Stimulated activated CD8-positive, alpha-beta memory T cell treated with anti-CD3 and anti-CD28 coated beads, Interleukin-7, amount 100 ng/mL, for 1 hour (primary cell): ENCODE measurements at places on chromosomes 7 and 10.
A peak's percentile ranks its signal among the peaks of the same experiment; 100 is the strongest.

GRCh38 chr7:74355091-74355490 lies 65.9 kb downstream of the CLIP2 start:
- DNase-seq = no peak

DNA sequence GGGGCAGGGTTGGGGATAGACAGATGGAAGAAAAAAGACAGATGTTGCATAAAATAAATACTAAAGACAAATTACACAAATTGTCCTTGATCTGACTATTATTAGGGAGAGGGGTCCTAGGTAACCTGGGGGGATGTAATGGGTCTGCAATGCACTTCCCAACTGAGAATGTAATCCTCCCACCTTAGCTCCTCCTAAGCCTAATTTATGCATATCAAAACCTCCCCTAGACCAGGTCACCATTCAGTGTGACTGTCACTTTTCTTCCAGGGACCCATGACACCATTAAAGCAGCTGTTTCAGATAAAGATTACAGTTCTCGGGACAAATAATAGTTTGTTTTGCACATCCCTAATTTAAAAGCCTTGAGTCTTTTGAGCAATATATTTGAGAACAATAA lies 133.9 kb upstream of the FEZF1 start:
- DNase-seq = no peak

DNA sequence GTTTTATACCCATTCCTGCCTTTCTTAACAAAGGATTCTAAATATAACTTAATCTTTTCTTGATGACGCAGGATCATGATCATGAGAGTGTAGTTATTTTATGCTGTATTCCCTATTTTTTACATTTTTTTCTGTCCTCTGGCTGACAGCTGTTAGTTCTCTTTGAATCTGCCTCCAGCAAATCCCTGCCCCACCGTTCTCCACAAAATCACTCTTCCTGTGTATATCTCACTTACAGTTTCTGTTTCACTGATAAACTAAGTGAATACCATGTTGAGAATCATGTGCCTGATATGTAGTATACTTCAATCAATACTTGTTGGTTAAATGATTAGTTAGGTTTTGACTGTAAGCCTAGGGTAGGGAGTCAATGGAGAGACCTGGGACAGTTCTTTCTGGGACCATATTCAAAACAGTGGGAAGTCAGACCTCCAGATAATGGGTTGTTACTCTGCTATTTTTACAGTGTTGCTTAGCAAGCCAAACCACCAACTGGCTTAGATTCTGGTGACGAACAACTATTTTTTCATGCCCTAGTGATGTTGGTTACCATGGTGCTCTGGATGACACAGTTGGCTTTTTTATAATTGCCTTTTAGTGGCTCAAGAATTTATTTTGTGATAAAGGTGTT lies 12.8 kb downstream of the CNNM1 start:
- DNase-seq = no peak

- no peak for DNase-seq
Measured at GRCh38 chr10:14815681-14816080, 22.2 kb downstream of the CDNF start.

GRCh38 chr7:157620616-157621015 lies 283.8 kb downstream of the DNAJB6 start:
- no peak for DNase-seq

GRCh38 chr10:87053577-87054181 lies 33.6 kb downstream of the FAM25A start:
- DNase-seq = no peak

DNA sequence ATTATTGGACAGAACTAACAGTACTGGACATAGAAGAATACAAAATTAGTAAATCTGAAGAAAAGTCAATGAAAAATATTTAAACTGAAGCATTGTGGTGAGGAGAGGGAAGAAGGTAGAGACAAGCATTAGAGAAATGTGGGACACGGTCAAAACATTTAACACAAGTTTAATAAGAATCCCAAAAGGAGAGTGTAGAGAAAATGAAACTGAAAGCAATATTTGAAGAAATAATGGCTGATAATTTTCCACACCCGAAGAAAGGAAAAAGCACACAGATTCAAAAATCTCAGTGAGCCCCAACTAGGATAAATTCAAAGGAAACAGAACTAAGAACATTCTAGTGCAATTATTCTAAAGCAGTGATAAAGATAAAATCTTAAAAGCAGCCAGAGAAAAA lies 126.4 kb upstream of the LRRTM3 start:
- DNase-seq = no peak

DNA sequence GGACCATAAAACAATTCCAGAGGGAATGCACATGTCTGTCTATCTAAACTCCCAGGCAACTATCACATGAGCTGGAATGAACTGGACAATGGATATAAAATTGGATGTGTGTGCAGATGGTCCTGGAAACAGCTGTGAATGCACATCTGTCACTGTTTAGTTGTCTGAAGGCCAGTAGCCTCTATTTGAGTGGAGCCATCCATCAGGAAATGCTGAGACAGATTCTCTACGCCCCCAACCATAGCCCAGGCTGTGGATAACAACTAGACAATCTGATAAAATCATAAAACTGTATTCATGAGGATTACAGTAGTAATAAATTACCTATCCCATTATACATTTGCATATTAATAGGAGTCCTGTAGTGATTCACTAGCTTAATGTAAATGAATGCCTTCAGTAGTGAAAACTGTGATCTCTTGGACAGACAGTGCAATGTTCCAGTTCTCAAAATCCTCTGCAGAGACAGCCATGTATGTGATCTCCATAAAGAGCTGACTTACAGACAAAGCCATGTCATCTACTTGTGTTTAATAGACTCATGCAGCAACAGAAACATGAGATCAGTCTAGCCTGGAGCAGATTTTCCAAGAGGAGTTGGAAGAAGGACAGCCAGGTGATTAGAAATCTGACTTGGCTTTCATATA lies 907.6 kb downstream of the KCNMA1 start:
- DNase-seq = no peak

DNA sequence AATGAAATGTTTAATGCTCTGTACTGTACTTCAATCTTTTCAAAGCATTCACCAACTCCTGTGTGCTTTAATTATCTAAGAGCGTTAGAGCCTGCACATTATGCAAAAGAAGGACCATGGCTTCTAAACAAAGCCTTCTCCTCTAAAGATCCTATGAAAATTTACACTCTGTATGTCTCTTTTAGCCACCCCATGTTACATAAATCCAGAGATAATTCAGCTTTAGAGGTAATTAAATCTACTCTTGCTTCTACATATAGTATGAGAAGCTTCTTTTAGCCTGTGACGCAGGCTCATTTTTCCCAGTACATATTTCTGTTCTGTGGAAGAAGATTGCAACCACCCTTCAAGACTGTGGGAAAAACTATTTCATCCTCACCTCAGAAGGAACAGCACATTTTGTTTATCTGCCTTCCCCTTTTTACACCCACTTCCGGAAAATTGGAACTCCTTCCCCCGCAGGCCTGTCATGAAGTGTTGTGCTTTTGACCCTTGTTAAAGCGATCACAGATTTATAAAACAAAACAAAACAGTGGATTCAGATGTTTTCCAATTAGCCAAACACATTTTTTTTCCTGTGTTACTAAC lies 8.1 kb upstream of the TAS2R16 start:
- DNase-seq = no peak

DNA sequence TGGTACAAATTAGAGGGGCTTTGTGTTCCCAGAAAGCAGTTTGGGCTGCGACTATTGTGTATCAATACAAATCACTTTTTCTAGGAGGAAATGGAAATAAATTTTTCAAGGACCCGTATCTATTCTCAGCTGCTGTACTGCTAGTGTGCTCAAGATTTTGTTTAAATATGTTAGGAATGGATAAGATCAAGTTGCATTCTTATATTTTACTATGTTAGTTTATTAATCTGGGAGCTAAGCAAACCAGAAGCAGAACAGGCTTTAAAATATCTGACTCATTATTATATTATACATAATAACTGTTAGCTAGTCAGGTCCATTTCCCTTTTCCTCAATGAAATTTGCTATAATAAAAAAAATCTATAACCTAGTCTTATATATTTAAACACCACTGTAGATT lies 11.1 kb upstream of the GLCCI1 start:
- DNase-seq = no peak

DNA sequence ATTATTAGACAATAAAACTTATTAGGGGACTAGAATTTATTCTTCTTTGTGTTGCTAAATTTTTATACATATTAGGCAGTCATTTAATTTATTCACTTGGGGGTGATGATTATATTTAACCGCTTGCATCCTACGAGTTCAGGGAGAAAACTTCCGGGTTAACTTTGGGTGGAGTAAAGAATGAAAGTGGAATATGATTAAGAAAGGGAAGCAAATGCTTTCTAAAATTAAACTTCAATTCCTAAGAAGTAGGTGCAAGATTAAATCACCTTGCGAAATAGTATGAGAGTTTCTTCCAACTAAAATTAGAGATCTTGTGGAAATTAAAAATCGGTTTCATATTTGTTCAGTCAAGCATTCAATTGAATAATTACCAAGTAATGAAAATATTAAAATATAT lies 33.5 kb downstream of the MRC1 start:
- DNase-seq = no peak

DNA sequence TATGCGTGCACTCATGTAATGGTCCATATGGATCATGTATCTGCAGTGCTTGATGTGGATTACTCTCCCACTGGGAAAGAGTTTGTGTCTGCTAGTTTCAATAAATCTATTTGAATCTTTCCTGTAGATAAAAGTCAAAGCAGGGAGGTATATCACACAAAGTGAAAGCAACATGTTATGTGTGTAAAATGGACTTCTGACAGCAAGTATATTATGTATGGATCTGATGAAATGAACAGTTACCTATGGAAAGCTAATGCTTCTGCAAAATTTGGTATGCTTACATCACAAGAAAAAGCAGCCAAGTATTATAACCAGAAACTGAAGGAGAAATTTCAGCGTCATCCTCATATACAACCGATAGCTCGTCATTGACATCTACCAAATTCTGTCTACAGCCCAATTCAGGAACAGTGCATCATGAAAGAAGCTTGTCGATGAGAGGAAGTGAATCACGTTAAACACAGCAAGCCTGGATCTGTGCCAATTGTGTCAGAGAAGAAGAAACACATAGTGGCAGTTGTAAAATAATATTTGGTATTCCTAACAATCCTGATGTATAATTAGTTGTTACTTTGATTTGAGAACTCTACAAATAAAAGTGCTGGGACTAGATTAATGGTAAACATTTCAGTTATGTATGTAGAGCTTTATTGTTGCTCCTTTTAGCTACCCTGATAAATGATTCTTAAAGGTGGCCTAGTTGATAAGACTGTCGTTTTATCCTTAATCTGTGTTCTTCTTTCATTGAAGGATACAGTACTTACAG lies 14.2 kb upstream of the SYPL1 start:
- no peak for DNase-seq

- no peak for DNase-seq
Measured at GRCh38 chr7:269721-270120, 20.2 kb upstream of the FOXL3 start.

DNA sequence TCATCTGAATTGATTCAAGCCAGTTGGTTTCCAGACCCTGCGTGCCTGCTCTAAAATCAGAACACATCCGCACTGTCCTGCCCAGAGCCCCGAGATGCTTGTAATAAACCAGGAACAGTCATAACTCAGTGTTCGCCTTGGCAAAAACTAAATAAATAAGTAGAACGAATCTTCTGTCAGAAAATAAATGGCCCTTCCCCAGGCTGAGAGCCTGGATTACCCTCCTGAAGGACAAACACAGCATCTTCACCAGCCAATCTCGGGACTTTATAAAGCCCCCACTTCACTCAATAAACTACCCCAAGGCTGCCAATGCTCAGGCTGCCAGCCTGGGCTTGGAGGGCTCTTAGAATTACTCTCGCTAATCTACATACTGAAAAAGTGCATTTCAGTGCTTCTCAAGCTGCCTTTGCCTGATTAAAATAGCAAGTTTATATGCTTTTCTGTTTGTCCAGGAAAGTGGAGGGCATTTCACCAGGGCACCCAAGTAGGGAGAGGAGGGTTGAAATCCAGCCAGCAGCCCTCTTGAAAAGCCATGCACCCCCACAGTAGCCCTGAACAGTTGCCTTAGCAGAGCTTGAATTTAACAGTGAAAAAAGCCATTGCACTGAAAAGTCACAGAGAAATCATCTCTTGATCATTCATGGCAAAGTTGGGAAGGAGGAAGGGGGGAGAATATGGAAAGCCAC lies 136.6 kb downstream of the CALN1 start:
- DNase-seq = no peak

DNA sequence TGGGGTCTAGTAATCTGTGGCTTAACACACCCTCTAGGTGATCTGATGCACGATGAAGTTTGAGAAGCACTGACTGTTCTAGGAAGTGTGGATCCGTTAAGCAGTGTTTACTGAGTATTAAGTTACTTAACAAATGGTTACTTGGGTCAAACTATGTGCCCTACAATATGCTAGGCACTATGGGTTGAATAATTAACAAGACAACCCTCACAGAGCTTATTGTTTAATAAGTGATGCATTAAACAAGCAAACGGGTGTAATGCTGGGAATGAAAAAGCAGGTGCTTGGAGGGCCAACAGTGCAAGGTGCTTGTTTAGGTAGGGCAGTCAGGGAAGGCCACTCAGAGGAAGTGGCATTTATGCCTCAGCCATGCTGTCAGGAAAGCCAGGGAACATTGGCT lies 378.0 kb upstream of the PODXL start:
- DNase-seq = no peak

GRCh38 chr7:107210400-107210799 lies 41.6 kb downstream of the HBP1 start:
- no peak for DNase-seq

DNA sequence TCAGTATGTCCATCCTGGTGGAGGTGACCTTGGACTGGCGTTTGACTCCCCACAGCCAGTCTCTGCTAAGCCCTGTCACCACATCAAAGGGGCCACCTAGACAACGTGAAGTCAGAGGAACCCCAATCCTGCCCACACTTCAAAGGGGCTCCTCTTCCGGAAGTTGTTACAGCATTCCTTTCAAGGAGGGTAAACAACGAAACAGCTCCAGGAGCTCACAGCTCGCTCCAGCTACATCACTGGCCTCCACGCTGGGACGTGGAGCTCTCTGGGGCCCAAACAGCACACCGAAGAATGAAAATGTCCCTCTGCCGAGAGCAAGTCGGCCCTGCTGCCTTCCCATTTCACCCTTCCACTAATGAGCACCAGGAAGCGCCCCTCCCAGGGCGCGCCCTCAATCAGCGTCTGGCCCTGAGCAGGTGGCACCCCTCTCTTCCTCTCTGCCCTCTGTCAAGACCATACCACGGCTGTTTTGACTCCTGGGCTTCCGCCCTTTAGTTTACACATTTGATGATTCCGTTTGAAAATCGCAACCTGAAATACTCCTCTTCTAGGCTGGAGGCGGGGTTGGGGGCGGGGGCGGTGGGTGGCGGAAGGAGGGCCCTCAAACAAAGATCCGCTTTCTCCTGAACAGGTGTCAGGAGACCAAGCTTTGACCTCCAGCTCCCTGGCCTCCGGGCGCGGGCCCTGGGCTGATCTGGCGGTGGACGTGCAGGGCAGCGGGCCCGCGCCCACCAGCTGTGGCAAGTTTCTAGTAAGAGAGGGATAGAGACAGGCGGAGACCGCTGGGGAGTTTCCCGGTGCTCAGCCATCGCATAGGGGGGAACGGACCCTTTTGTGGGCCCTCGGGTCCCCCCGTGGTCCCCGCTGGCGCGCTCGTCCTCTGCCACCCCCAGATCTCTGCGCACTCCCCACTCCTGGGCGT lies 53.1 kb upstream of the KDM7A start:
- DNase-seq = peak; percentile 38
